D341Med (cell line): ENCODE measurements at places on chromosomes 12 and 14.
A peak's percentile ranks its signal among the peaks of the same experiment; 100 is the strongest.

- DNase-seq, result no peak
Measured at GRCh38 chr12:109476807-109477184, 304 bp downstream of the KCTD10 start.

DNA sequence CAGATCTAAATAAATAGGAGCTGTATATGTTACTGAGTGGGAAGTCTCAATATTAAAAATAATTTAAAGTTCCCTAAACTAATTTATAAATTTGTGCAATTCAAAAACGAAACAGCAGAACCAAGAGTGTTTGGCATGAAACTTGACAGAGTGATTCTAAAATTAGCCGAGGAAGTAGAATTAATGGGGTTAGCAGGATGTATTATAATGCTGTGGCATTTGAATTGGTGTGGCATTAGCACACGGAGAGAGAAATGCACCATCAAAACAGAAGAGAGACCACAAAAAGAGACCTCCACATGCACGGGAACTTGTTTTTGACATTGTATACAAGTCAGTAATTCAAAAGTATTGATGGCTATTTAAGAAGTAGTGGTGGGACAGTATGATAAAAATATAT, 366.0 kb upstream of the RGS6 start:
- no peak for DNase-seq

GRCh38 chr14:35201066-35201465, 78.7 kb downstream of the PRORP start:
- DNase-seq, result no peak

DNA sequence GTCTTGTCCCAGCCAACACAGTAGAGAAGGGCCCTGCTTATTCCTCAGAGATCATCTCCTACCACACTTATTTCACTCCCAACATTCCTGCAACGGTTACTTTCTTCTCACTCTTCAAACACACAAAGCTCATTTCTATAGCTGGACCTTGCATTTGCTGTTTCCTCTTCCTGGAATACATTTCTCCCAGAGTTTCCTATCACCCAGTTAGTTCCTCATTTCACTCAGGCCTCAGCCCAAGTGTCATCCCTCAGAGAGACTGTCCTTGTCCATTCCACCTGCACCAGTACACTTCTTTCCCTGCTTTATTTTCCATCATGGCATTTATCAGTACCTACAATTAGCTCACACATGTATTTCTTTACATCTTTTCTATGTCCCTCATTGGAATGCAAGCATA, 14.7 kb upstream of the STK38L start:
- DNase-seq, result no peak

GRCh38 chr14:104355101-104356019, 217.0 kb downstream of the KIF26A start:
- DNase-seq, result no peak

- no peak for DNase-seq
Measured at GRCh38 chr14:75657331-75657730, 3.3 kb downstream of the ERG28 start.

- DNase-seq, result no peak
Measured at GRCh38 chr14:71523630-71524319, 408.5 kb upstream of the RGS6 start.

GRCh38 chr14:93089521-93090269, 26.0 kb downstream of the ITPK1 start:
- no peak for DNase-seq

- no peak for DNase-seq
Measured at GRCh38 chr12:71329956-71330355, 109.6 kb upstream of the LGR5 start.

DNA sequence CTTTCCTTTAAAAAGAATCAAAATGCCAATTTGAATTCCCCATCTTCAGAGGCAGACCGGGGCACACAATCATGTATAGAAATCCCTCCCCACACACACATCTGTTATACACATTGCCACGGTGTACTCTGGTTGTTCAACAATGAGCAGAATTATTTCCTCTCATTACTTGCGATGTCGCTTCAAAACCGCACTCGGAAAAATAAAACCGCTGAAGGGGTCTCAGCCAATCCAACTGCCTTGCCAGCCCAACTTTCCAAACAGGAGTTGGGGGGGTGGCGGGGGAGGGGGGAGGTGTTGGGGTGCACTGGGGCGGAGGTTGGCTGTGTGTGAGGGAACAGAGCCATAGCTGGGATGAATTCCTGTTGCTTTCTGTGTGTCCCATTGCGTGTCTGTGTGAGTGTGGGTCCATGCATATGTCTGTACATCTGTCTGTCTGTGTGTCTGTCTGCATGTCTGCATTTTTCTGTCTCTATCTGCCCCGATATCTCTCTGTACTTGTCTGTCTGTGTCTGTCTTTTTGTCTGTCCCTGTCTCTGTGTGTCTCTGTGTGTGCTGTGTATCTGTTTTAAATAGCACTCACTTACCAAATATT, 163.6 kb upstream of the TBX3 start:
- no peak for DNase-seq

GRCh38 chr14:39266525-39266870, 32.8 kb downstream of the MIA2 start:
- peak; percentile 80 for DNase-seq

- DNase-seq, result no peak
Measured at GRCh38 chr12:94187361-94187760, 39.0 kb downstream of the PLXNC1 start.

GRCh38 chr12:30610718-30611117, 85.0 kb downstream of the IPO8 start:
- DNase-seq, result no peak

DNA sequence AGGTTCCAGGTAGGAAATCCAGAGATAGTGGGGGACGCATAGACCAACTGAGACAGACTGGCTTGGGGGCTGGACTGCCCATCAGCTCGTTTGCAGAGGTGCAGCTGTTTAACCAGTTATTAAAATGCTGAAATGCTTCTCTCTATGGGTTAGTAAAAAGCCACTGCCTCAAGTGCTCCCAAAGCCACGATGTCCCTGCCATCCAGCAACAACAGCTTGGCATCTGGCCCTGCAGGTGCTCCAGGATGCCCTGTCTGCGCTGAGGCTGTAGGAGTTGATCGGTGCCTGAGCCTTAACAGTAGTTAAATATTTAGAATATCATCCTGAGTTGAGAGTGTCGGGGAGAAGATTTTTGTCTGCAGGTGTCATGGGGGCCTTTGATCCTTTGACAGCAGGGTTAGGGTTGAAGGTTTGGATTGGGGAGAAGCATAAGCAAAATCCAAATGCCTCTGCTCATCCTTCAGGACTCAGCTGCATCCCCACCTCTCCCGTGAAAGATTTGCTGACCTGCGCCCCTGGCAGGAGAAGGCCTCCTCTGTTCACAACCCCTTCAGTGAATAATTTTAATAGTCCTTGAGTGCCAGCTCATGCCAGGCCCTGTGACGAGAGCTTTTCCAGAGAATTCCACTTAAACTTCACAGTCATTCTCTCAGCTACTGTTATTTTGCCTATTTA, 127.3 kb upstream of the PWP1 start:
- no peak for DNase-seq

DNA sequence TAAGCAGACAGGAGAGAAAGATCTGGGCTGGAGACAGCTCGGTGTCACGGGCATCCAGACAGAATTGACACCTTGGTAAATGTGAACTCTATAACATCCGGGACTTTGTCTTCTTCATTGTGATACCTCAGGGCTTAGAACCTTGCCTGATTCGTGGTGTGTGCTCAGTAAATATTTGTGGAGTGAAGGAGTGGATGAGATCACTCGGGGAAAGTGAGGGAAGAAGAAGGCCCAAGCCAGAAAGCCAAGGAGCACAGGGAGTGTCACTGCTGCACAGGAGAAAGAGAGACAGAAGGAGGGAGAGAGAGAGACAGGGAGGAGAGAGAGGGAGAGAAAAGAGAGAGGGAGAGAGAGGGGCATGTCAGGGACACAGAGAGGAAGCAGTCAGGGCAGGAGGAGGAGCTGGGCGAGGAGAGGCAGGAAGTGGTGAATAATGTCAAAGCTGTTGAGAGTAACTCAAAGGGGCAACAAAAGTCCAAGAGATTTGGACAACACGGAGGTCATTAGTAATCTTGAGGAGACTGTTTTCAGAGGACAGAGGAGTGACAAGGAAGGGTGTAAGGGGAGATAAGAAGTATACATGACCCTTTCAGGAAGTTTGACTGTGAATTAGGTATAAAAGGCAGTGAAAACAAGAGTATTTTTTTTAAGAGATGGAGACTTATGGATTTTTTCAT, 141.6 kb upstream of the MAX start:
- no peak for DNase-seq

GRCh38 chr12:20259786-20260185, 108.6 kb upstream of the PDE3A start:
- no peak for DNase-seq

GRCh38 chr12:70005864-70006618, 181.0 kb downstream of the MYRFL start:
- DNase-seq, result no peak

- DNase-seq, result no peak
Measured at GRCh38 chr14:91731986-91732385, at the start of gene CATSPERB. Gene CATSPERB, minus strand, starts transcription at chr14:91732086. Its CDS starts 2,607 bp downstream, at chr14:91729479.

DNA sequence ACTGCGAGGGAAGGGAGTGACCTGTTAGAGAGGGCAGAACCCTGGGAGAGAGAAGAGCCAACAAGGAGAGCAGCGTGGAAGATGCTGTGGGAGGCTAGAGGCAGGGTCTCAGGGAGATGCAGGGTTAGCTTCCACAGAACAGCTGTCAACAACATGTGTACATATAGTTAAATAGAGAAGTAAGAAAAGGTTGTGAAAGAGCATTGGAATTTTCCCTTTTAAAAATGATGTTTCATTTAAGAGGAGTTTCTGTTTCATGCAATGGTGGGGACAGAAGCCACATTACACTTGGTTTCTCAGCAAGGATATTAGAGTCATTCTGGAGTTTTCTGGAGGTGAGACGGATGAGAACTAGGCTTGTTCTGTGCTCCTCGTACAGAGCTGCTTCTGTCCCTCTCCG, 23.8 kb upstream of the TBC1D30 start:
- DNase-seq, result no peak

DNA sequence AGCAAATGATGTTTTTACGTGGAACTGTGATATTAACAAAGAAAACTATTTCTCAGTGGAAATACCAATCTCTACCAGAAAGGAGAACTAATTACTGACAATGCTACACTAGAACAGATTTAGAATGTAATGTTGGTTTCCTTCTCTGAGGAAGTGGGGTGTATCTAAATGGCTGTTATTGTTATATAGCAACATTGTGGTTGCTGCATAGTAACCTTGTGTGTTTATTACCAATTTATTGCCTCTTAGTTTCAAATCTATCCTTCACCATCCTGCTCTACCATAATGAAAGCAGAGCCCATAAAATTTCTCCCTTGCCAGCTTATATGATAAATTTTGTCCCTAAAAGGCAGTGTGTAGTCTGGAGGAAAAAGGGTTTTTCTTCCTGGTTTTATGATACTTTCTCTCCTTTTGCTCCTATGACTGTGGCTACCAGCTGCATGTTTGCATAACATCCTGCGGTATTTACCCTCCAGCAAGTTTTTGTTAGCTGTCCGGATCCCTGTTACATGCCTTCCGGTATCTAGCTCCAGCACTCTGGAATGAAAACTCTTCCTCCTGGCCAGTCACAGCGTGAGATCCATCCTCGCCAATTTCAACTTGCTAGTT, 5.7 kb upstream of the KLRK1 start:
- DNase-seq, result no peak

DNA sequence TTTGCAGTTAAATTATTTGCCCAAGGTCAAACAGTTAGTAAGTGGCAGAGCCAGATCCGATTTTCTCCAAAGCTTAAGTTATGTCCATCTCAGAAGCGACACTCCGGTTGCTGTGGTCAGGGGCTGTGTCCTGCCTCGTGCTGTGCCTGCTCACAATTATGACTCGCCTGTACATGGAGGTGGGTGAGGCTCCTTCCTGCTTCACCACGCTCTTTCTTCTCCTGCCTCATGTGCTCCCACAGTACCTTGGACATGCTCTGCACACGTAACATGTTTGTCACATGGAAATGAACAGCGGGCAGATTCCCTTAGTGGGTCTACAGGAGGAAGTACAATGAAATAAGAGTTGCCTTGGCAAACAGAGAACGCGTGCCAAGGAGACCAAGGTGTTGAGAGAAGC, 62.2 kb upstream of the CCND2 start:
- DNase-seq, result no peak

GRCh38 chr12:70307868-70308267, 58.2 kb upstream of the KCNMB4 start:
- no peak for DNase-seq

GRCh38 chr12:109580684-109581333, 7.2 kb downstream of the MVK start:
- no peak for DNase-seq

DNA sequence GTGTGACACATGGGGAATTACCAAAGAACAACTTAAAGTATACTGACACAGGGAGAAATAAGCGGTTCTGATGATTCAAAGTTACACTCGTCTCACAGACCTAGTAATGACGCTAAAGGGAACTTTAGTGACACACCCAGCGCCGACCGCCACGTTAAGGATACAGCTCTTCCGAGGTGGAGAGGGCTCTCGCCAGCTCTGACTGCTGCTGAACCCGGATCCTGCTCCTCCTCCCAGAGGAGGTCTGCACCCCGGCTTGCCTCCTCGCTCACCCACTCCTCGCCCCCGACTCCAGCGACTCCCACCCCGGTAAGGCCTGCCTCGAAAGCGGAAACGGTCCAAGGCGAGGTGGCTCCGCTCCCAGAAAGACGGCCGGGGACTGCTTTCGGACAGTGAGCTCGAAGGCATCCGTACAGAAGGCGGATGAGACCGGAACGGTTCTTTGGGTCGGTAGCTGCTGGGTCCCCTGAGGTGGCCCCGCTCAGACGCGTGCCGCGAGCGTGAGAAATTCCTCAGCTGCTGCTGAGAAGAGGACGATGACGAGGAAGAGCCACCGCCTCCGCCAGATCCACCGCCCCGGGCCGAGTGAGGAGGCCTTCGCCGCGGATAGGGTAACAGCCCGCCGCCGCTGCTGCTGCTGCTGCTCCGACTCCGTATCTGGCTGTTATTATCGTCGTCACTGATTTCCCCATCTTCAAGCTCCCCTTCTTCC, 643 bp downstream of the ZFC3H1 start:
- DNase-seq, result peak; percentile 68

- DNase-seq, result no peak
Measured at GRCh38 chr12:56616925-56617324, 13.2 kb downstream of the BAZ2A start.

- peak; percentile 77 for DNase-seq
Measured at GRCh38 chr12:3004655-3005565, 45.7 kb downstream of the TEAD4 start.

- no peak for DNase-seq
Measured at GRCh38 chr12:100793182-100793581, 1.4 kb upstream of the ANO4 start.

DNA sequence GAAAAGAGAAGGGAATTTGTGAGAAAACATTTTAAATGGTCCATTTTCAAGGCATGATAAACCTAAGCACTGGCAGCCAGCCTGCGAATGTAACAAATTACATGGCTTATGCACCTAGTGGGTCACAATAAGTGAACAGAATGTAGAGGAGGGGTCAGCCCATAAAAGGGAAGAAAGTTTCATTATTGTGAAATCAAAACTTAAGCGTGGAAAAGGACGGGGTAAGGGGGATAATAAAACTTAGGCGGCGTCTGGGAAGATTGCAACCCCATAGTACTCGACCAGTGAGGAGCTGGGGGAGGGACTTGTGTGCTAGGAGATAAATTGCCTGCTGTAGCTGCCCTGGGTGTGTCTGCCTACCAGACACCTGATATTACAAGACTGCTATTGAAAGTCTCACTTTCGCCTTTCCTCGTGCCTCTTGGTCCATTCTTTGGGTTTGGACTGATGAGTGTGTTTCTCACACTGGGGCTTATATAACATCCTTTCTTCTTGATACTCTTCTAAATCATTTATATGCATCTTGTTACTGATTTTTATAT, 40.6 kb downstream of the ZDHHC17 start:
- DNase-seq, result no peak
